ENCODE measurements at places on chromosomes 5 and 9.

GRCh38 chr9:97374811-97375210 is 37.1 kb upstream of the TDRD7 start:
- DNase-seq: no peak

DNA sequence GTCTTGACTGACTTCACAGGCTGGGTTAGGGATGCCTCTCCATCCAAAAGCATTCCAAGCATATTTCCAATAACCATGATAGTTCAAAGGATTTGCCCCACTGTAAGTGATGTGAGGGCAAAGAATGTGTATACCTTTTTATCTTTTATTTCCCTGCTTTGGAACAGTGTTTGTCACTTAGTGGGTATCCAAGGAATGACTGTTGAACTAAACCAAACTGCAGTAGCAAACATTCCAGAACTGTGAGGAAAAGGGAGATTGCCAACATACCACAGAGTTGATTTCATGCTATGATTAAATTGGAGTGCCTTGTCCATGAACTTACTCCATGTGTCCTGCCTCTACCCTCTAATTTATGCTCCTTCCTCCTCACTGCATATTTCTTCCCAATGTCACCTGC is 400.0 kb downstream of the KIAA0825 start:
- peak; percentile 78 for DNase-seq

GRCh38 chr5:138635265-138635664 is 60.1 kb upstream of the HSPA9 start:
- DNase-seq: peak; percentile 18

DNA sequence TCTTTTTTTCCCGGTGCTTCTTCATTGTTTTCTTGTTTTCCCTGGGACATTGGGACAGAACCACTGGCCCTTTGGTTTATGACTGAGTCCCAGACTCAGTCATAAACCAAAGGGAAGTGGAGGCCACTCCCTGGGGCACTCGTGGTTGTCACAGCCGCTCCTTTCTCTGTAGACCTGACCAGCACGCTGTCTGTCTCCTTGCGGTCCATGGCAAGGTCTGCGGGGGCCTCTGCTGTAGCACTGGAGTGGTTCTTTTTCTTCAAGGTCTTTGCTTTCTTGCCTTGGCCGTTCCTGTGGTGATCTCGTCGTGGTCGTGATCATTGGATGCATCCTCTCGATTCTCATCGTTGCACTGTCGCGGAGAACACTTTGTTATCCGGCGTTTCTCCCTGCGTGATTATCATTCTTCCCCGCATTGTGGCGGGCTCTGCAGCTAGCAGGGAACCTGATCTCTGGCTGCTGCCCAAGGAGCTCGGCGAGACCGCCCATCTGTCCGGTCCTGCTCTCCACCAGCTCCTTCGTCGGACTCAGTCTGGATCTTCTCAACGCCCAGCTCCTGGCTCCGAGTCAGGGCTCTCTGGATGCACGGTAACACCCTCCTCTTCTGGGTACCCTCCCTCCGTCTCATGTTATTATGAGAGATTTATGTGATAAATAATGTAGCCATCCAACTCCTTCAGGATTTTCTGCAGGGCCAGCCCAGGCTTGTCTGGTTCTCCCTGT is 43.5 kb upstream of the MPDZ start:
- DNase-seq: no peak

DNA sequence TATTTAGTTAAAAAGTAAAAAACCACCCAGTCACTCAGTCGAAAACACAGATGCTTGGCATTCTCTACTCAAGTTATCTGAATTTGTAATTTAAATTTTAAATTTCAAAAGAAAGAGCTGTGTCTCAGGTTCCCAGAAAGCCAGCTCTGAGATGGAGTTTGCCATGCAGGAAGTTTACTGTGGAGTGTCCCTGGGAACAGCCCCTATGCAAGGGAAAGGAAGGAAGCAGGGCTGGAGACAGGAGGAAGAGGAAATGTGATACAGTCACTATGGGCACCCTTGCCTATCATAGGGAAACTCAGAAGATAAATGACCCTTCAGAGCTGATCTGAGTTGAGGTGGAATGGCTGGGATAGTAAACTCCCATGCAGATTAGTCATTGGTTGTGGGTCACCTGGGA is 408.8 kb upstream of the ACTBL2 start:
- no peak for DNase-seq

DNA sequence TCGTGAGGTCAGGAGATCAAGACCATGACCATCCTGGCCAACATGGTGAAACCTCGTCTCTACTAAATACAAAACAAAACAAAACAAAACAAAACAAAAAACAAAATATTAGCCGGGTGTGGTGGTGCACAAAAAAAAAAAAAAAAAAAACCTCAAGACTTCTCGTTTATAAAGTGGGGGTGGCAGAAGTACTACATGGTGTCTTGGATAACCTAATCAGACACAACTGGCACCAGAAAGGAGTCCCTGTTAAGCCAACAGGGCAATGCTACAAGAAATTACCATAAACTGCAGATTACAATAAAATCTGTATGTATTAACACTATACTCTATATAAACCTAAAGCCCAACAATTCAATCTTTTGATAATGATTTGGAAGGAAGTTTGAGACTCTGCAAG is 50.0 kb downstream of the SERINC5 start:
- no peak for DNase-seq

GRCh38 chr9:129933185-129934040 is 98.2 kb downstream of the USP20 start:
- peak; percentile 52 for DNase-seq

- peak; percentile 74 for DNase-seq
These were observed 72.4 kb upstream of the MPDZ start for GRCh38 chr9:13351778-13352386.

DNA sequence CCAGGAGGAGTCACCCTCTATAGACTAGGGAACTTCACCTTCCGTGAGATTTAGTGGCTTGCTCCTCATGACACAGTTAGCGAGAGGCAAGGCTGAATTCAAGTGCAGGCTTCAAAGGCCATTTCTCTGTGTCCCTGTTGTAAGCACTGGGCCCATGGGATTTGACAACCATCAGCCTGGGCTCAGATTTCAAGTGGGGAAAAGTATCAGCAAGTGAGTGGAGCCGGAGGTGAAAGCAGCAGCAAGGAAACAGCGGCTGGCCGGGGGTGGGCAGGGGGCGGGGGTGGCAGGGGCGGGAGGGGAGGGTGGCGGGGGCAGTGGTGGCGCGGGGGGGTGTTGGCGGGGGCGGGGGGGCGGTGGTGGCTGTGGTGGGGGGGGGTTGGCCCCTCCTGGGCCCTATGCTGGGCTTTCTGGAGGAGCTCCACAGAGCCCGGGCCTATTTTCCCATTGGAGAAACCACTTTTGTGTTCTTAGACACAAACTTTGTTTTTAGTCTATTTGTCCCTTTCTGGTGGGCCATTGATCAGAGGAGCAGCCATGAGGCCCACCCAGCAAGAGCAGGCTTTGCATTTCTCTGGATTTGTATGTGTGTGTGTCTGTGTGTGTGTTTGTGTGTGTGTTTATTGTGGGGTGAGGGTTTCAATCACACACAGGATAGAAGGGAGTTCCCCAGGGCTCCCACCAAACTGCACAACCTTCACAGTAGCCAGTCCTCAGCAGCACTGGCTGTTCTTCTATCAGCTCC is 165.4 kb upstream of the RAI14 start:
- no peak for DNase-seq

- no peak for DNase-seq
These were observed 298.8 kb downstream of the NR2F1-AS1 start for GRCh38 chr5:93281980-93282772.

GRCh38 chr9:113788616-113789330 is 87.3 kb upstream of the ZNF618 start:
- DNase-seq: peak; percentile 22

DNA sequence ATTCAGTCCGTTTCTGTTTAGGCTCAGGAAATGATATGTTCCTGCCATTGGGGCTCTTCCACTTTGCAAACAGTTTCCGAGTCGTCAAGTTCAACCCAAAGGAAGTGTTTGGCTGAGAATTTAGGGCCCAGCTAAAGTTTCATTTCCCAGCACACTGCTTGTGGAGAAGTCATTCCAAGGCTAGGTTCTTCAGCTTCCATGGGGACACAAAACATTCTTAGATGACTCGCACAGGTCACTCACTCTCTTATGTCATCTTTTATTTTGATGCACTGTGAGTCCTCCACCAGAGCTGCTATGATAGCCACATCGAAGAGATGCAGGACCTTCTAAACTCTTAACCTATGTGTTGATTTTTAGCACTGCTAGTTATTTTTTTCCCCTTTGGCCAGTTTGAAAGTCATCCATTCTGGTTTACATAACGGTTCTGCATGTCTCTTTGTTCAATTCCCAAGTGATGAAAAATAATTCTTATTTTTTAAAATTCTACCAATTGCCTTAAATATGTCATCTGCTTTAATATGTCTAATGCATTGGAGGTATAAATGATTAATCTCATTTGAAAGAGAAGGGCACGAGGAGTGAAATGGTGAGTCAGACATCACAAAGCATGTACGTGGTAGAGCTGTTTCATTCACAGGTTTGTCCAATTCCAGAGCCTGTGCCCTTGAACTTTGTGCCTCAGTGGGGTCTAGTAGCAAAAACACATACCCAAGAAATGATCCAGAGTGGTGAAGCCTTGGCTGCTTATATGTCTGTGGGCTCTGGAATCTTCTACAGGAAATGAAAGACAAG is 84.3 kb downstream of the ZNF462 start:
- DNase-seq: no peak

GRCh38 chr5:98173334-98173733 is 600.1 kb upstream of the RGMB start:
- peak; percentile 16 for DNase-seq

GRCh38 chr9:133492061-133493021 is 13.4 kb upstream of the SLC2A6 start:
- DNase-seq: peak; percentile 81

DNA sequence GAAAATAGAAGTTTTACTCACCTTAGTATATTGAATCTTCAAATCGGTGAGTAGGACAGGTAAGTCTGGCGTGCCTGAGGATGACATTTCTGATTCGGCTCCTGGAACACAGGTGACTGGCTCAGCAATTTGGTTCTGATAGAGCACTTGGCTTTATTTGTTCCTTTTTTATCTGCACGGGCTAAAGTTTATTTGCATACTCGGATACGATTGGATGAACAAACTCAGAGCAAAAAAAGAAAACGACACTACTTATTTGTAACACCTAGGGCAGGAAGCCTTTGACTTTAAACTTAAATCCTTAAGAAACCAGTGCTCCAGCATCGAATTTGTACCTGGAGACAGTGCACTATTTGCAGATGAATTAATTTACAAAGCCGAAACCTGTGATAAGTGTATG is at the start of gene ALDH1A1:
TSS of gene ALDH1A1 (minus strand) at position 140 of the 400 bp plus-strand sequence. CDS start at position 87, 53 bp downstream.
- DNase-seq: no peak

GRCh38 chr5:50328193-50328729 is 112.8 kb downstream of the EMB start:
- DNase-seq: peak; percentile 1

- DNase-seq: peak; percentile 95
These were observed at the start of gene RAI14 for GRCh38 chr5:34656001-34656699. RAI14 (plus strand) TSS chr5:34656328; CDS start chr5:34686920, 30,592 bp downstream.

DNA sequence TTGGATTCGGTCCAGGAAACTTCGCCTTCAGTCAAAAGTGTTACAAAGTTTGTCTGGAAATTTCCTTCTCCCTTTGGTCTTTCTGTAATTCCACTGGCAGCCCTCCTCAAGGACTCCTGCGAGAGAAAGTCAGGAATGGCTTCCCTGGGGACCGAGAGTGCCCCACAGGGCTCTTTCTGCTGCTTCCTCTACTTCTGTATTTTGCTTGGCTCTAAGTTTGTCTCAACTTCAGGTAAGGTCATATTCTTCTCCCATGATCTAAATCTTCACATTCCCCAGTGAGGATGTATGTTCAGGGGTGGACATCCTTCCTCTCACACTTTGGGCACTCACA is 10.3 kb upstream of the RIOK2 start:
- no peak for DNase-seq

DNA sequence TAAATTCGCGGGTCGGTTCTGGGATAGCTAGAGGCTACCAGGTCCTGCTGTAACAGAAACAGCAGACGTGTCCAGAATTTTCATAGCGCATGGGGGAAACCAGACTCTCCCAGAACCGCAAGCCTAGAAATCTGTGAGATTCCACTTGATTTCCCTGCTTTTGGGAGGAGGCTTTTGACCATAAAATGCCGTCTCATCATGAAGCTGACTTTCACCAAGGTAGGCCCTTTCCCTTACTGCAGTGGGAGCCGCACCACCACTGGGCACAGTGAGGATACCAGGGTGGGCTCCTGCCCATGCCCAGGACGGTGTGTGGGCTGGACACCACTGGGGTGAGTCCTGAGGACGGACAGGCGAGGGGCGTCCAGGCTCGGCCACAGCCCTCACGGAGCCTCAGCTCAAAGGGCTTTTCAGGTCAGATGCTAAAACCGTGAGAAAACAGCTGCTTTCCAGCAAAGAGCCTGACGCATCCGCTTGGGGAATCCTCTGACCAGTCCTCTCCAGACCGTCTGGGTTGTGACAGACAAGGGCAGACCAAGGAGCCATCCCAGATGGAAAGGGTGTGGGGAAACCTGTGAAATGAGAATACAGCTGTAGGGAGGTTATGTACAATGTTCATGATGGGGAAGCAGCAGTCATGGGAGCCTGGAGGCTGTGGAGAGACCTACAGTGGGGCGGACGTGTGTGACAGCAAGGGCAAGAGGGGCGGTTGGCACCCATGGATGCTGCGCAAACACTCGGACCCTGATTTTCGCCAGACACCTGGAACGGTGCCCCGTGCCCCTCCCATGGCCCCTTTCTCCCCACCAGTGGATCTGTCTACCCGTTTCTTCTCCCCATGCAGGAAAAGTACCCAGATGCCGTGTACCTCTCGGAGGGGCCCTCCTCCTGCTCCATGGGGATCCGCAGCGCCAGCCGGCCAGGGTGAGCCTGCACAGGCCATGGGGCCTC is 59.2 kb downstream of the IPPK start:
- DNase-seq: peak; percentile 58

GRCh38 chr9:134781591-134782302 is 98.9 kb upstream of the FCN2 start:
- no peak for DNase-seq

DNA sequence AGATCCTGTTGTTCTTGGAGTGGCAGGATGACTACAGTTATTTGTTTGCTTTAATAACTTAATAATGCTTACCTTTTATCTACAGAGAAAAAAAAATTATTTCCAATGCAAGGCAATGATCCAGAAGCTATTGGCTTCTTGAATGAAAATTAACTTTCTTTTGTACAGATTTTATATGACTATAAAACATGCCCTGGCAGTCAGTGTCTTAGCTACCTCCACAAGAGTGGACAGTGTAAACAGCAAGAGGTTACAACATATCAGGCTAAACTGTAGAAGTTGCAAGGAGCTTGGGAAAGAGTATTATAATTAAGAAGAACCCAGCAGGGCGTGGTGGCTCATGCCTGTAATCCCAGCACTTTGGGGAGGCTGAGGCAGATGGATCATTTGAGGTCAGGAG is 49.1 kb downstream of the BNC2 start:
- no peak for DNase-seq

DNA sequence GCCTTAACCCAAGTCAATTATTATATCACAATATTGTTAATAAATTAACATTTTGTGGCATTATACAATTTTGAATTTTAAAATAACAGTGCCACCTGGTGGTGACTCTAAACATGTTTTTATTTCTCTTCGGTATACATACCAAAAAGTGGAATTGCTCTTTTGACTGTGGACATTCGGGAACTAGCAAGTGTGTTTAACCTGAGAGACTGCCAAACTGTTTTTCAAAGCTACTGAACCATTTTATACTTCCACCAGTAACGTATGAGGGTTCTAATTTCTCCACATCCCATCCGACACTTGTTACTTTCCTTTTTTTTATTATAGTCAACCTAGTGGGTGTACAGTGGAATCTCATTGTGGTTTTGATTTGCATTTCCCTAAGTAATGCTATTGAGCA is 18.3 kb upstream of the HSDL2 start:
- peak; percentile 54 for DNase-seq

Measured in muscle of back (tissue), 13 donors.